ENCODE measurements at places on chromosomes 4 and X.

- DNase-seq, result no peak
These were observed 51.7 kb upstream of the C1QTNF7 start for GRCh38 chr4:15376145-15376544.

DNA sequence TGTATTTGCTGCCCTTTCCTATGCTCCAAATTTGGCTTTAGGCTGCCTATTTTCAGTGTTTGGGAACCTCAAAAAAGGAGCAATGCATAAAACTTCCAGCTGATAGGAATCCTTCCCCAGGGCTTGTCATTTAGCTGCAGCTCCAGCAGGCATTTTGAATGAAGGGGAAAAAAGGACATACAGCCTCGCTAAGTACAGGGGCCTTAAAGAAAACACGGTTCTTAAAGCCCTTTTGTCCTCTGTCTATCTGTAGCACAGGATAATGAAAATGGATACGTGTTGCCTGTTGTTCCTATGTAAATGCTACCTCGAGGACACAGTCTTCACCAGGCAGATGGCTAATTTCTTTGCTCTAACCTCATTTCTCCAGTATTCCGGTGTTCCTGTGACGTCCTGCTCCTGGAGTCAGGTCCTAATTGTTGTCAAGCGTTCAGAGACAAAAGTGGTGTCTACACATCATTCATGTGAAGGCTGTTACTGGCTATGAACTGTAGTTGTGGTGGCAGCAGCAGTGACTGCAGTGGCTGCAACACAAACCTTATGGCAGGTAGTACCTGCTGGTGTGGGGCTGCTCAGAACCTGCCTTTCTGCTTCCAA is 117.4 kb downstream of the MGST2 start:
- DNase-seq, result no peak

GRCh38 chrX:19613645-19614323 is 98.5 kb upstream of the MAP3K15 start:
- DNase-seq, result no peak

DNA sequence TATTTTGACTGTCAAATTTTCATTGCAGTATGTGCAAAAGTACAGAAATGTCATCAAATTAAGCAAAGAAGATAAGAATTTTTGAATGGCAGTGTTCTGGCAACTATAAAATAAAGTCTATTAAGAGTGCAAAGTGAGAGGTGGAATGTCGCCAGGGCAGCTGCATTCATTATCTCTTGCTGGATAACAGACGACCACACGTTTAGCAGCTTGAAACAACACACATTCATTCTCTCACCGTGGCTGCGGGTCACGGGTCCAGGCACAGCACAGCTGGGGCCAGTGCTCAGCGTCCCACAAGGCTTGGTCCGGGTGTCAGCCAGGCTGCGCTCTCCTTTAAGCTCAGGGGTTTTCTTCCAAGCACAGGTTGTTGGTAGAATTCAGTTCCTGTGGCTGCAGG is 113.9 kb downstream of the GPR143 start:
- no peak for DNase-seq

GRCh38 chr4:27066591-27066990 is 205.9 kb downstream of the STIM2 start:
- no peak for DNase-seq

All from skeletal muscle cell (primary cell).